ENCODE measurements at places on chromosomes 3 and 15. TPM values are rescaled to one million over a fixed set of nuclear protein-coding genes. Genes with fewer than 3 reads are reported as not detected.

The ACKR4 gene
- total RNA-seq: not detected

The CDV3 gene
- 119 TPM for total RNA-seq

The LDHAL6B gene
- total RNA-seq: not detected

The KLHDC8B gene
- 15.0 TPM for total RNA-seq

GRCh38 chr15:64232400-64232799, 69.6 kb upstream of the PPIB start:
- no peak for DNase-seq

GRCh38 chr15:43523646-43524045, 6.2 kb downstream of the MAP1A start:
- DNase-seq: no peak

- peak; percentile 22 for DNase-seq
Observed at GRCh38 chr3:129398803-129399144, 29.7 kb downstream of the EFCAB12 start.

- no peak for DNase-seq
Observed at GRCh38 chr15:46039703-46040102, 404.9 kb downstream of the SQOR start.

- DNase-seq: no peak
Observed at GRCh38 chr3:882533-882932, 210.3 kb upstream of the CNTN6 start.

GRCh38 chr15:69808756-69809155, 289.0 kb downstream of the TLE3 start:
- no peak for DNase-seq
